ENCODE measurements at places on chromosomes 11 and 22.

GRCh38 chr11:67504005-67504949 lies 886 bp downstream of the PITPNM1 start:
- DNase-seq = no peak

DNA sequence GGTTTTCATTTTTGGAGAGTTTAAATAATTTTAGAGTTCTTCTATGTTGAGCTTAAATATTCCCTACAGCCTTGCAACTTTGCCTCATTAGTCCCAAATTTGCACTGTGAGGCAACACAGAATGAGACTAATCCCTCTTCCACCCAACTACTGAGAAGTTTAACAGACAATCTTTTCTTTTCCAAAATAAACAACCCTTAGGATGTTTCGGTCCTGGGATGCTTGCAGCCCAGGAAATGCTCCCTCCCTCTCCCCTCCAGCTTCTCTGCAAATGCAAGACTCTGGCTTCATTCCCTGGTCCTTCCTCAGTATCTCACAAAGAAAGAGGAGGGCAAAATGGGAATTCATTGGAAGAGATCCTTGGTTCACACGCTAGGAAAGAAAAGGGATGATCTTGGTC lies 222.5 kb downstream of the ST3GAL4 start:
- no peak for DNase-seq

- DNase-seq = no peak
Observed at GRCh38 chr11:8261921-8262551, 1.6 kb downstream of the LMO1 start.

GRCh38 chr22:39396797-39397195 lies 2.8 kb upstream of the TAB1 start:
- DNase-seq = no peak

- DNase-seq = peak; percentile 38
Observed at GRCh38 chr11:123233280-123233974, 38.4 kb upstream of the CLMP start.

DNA sequence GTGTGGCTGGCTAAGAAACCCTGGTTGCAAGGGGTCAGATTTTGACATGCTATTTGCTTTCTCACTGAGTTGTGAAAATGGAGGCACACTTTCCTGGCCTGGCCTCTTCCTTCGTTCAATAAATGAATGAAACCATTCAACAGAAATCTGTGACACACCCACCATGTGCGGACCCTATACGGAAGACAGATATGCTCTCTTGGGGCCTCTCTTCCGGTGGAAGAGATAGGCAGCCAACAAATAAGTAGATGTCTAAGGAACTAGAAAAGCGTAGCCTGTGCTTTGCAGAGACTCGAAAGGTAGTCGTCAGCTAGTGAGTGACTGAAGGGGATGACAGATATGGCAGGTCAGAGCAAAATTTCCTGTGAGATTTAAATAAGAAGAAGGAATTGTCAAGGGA lies 5.3 kb downstream of the KCNQ1OT1 start:
- no peak for DNase-seq

GRCh38 chr11:64125676-64126075 lies 40.2 kb downstream of the MACROD1 start:
- DNase-seq = no peak

Data from activated CD4-positive, alpha-beta T cell treated with anti-CD3 and anti-CD28 coated beads, Interleukin-2, Interleukin-4, amounts not matched to agents 100 ng/mL and 50 ng/mL, durations not matched to agents 16 hours and 8 hours (primary cell).